NCI-H1417 treated with DMSO at 0.1 percent for 48 hours (cell line): ENCODE measurements at places on chromosomes 2 and 18.

DNA sequence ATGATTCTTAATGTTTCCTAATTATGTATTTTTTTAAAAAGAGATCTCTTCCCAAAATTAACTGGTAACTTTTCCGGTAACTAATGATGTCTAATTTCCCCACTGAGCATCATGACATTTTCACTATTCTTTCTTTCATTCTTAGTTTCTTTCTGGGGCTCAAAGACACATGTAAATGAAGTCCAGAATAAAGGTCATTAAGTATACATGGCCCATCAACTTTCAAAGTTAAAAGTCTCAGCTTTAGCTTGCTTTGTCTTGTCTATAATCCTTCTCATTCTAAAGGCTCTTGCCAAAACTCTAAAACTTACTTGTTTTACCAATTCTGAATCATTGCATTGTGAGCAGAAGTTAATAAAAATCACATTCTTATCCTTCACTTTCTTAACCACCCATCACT is 53.6 kb downstream of the ASXL2 start:
- DNase-seq: no peak

DNA sequence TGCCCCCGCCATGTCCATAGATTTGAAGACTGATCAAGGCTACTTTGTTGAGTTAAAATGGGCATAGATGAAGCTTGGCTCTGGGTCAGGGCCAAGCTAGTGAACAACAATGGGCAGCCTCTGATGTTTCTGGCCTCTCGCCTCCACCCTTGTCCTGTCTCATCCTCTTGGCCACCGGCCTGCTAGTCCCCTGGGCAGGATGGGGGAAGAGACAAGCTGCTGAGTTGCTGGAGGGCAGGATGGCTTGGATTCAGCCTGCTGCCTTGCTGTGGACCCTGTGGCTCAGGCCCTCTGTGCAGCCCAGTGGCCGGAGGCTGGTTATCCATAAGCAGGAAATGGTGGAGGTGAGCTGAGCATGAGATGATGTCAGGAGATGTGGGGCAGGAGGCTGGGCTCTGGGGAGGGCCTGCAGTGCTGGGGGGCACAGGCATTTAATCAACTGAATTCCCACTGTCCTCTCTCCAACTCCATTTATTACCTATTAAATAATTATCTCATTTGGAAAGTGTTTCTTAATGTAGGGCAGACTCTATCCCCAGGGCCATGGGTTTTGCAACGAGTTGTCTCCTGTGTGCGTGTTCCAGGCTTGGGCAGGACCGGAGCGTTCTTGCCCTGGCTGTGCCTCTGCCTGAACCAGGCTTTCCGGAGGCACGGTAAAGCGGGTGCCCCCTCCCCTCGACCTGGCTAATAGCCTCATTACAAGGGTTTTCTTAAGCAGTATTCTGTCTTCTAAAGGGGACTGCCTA is 122.9 kb downstream of the GLI2 start:
- no peak for DNase-seq

- DNase-seq: no peak
Measured at GRCh38 chr2:200863782-200864175, 679 bp downstream of the CLK1 start.

DNA sequence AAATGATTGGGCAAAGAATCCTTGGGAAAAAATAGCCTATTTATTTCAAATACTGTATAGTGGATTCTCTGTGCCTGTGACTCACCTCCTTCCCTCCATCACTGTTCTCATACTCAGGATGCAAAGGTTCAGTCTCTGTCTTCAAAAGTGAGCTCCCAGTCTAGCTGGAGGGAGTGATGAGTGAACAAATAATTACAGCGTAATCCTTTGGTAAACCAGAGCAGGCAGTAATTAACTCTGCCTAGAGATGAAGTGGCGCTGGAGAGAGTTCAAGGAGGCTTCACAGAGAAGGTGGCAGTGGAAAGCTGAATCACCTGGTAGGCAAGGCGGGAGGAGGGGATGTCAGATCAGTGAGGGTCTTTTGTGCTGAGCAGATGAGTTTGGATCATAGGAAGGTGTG is 6.5 kb downstream of the DGUOK start:
- peak; percentile 89 for DNase-seq

DNA sequence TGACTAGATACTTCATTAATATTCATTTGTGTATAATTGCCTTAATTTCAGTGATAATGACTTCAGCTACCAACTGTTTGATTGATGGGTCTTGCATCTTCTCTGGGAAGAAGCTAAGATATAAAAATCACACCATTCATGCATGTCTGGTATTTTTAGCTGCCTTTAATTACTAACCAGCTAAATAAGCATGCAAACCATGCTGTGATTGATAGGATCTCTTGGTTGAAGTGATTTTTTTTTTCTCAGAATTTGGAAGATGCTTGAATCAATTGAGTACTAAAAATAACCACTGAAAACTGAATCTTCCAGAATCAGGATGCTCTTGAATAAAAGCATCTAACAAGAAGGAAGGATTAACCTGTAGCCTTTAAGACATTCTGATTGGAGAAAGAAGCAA is 668.8 kb downstream of the TDRD15 start:
- DNase-seq: no peak

- no peak for DNase-seq
Measured at GRCh38 chr2:39000552-39000951, 110.9 kb downstream of the ARHGEF33 start.

- no peak for DNase-seq
Measured at GRCh38 chr2:207792244-207792785, 22.6 kb upstream of the FZD5 start.
